NCI-H2081 treated with DMSO at 0.1 percent for 48 hours (cell line): ENCODE measurements at places on chromosomes 5 and 9.
A peak's percentile ranks its signal among the peaks of the same experiment; 100 is the strongest.

DNA sequence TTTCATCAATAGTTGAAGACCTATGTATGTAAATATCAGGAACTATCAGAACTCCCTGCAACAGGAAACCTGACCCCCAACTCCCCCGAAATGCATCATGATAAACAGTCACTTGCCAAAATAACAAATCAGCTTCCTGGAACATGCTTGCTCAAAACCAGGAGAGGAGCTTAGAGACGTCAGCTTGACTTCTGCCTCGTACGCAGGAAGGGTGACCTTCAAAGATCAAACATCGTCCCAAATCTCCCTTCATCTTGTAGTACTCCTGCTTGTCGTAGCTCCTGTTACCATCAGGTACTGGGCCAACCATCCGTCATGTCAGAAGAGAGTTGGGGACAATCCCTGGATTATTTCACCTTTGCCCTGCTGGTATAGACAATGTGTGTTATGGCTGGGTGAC lies 396.1 kb downstream of the GADD45G start:
- DNase-seq, result no peak

DNA sequence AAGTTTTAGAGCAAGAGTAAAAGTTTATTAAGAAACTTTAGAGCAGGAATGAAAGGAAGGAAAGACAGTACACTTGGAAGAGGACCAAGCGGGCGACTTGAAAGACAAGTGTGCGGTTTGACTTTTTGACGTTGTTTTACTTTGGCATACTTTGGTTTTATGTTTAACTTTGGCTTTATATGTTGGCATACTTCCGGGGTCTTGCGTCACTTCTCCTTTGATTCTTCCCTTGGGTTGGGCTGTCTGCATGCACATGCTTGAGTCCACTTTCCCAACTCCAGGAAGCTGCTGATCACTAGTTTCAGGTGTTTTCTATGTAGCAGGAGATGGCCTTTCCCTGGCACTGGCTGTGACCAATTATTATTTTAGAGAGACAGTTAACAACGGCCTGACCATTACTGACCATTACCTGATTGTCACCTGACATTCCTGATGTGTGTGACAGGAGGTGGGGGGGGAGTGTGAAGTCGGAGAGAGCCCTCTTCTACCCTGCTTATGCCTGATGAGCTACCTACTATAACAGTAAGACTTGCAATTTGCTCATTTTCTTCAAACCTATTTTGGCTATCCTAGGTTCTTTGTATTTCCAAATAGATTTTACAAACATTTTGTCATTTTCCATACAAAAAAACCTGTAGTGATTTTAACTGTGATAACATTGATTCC lies 45.5 kb downstream of the TNFSF8 start:
- no peak for DNase-seq

GRCh38 chr5:67773411-67774266 lies 441.9 kb upstream of the PIK3R1 start:
- no peak for DNase-seq

- DNase-seq, result no peak
These were observed 62.1 kb downstream of the PDE4D start for GRCh38 chr5:59831326-59832010.

DNA sequence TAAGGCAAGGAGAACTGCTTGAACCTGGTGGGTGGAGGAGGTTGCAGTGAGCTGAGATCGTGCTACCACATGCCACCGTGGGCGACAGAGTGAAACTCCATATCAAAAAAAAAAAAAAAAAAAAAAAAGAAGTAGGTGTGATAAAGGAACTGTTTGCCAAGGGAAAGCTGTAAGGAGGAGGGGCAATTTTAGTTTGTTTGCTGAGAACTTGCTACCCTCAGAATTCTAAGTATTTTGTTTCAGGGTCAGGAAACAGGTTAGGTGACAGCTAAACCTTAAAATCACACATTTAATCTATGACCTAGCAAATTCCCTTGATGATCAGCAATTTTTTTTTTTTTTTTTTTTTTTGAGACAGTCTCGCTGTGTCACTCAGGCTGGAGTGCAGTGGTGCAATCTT lies 7.2 kb upstream of the ARRDC3 start:
- DNase-seq, result no peak

- DNase-seq, result no peak
These were observed 13.6 kb upstream of the S100Z start for GRCh38 chr5:76836181-76836580.

DNA sequence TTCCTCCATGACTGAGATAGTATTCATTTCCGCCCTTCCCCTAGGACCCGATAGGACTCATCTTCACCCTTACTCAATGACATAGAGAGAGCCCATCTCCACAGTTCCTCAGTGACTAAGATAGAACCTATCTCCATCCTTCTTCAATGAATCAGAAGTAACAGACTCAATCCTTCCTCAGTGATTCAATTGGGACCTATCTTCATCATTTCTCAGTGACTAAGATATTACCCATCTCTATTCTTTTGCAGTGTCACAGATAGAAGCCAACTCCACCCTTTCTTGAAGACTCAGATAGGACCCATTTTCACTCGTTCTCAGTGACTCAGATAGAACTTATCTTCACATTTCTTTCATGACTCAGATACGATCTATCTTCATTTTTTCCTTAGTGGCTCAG lies 164.6 kb downstream of the FBXO4 start:
- no peak for DNase-seq

GRCh38 chr5:150801117-150801927 lies 22.8 kb downstream of the SMIM3 start:
- DNase-seq, result no peak

DNA sequence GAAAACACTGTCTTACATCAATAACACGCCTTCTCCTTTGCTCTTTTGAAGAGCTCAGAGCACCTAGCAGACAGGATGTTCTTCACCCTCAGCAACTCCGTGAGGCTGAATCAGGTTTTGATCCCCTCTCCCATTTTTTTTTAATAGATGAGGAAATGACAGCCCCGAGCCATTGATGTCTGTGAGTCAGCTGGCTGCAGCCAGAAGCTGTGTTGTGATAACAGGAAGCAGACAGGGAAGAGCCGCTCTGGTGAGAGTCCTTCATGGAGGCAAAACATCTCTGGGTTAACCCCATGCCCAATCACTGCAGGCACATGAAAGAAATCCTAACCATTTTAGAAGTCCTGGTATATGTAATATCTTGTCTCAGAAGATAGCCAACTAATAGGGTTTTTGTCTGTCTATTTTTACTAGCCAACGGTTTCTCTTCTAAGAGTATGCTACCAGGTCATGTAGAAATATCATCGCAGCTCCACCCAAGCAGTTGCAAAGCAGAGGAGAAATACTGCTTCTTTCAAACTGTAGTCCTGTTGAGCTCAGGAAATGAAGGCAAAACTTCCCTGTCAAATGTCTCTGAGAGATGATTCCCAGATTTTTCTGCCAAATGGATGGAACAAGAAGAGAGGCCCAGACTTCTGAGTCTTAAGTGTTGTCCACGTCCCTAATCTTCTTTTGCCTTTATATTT lies 568.9 kb downstream of the CCDC171 start:
- DNase-seq, result no peak

DNA sequence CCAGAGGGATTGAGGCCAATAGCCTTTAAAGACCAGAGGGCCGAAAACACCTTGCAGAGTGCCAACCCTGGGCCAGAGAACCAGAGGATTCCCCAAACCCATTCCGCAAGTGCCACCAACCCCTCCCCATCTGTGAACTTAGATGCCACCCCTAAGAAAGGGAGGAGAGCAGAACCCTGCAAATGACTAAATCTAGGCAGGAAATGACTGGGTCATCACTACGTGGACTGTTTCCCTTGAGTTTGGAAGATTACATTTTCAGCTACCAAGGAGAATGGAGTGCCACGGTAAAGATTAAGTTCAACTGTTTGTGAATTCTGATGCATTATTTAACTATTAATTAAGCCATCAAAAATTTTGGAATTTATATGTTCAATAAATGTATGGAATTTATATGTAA lies 142.8 kb downstream of the ENC1 start:
- DNase-seq, result no peak

- no peak for DNase-seq
These were observed 96.5 kb downstream of the ARHGAP26 start for GRCh38 chr5:142866563-142867275.

DNA sequence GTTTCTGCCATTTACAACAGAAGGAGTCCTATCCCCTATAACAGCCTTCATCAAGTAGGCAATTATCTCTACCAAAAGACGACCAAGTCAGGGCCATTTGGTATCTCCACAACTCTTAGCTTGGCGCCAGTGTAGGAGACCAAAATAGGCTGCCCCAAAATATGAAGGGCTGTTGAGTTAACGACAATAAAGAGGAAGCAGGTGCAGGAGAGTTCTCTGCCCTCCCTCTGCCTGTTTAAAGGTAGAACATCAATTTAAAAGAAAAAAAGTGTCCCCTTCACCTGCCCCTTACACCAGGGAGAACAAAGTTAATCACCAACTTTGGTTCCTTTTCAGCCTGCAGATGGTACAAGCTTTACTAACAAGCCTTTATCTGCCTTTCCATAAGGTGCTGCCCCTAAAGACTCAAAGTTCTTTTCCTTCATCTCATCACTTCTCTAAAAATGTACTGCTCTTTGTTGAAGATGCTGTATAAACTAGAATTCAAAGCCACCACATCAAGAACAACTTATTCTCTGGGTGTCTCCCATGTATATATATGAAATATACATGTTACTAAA lies 33.3 kb downstream of the PPP1R2B start:
- no peak for DNase-seq

GRCh38 chr9:116817762-116818161 lies 130.7 kb downstream of the TRIM32 start:
- DNase-seq, result no peak

DNA sequence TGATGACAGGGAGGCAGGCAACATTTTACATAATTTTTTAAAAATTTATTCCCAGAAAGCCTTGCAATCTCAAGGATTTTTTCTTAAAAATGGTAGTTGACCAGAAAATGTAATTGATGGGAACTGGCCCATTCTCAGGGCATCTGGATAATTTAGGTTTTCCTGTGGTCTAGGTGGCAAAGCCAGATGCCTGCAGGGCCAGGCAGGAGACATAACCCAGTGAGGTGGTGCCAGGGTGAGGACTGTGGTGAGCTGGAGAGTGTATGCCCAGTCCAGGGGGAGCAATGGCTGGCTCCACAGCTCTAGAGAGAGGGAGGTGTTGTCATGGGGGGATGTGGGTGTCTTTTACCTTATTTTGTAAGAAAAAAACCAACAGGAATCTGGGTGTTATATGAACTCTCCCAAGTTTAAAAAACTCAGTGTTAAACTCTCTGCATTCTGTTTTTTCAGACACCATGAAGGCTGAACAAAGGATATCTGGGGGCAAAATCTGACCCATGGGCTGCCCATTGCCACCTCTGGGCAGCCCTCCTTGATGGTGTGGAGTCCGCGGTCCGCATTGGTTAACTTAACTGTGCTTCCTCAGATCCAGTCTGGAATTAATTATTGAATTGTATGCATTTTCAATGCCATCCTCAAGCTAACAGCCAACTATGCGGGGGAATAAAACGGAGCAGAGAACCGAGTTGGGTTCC lies 43.9 kb downstream of the BOD1 start:
- no peak for DNase-seq

GRCh38 chr9:3498691-3499090 lies 27.1 kb downstream of the RFX3 start:
- DNase-seq, result peak; percentile 79

DNA sequence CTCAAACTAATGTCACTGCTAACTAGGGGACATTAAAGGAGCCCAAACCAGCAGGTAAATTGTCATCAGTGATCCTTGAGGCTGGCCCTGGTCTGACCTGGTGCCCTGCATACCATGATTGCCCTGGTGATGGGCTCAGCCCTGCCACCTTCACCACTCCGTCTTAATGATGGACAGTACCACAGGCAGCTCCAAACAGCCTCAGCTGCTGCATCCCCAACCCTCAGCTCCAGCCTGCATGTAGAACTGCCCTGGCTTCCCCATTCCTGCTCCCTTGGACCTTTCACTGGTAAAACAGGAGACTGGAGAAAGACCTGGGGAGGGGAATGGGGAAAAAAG lies 190.0 kb downstream of the GAS1 start:
- no peak for DNase-seq
